T-helper 17 cell (primary cell): ENCODE measurements at places on chromosomes 3 and 15. TPM values are rescaled to one million over a fixed set of nuclear protein-coding genes. Genes with fewer than 3 reads are reported as not detected.

GOLGA8G gene
- not detected for total RNA-seq

SLC2A2 gene
- total RNA-seq, result not detected

COX17 gene
- 28.9 TPM for total RNA-seq

GRCh38 chr3:192933779-192934460, 16.3 kb upstream of the MB21D2 start:
- no peaks in the 10 kb centered on the region for H3K36me3 ChIP-seq
- H3K27ac ChIP-seq, result no peak overlapping the region
- peaks cover 5% of the 10 kb centered on the region for H3K27me3 ChIP-seq
- no peak for DNase-seq
- no peak overlapping the region for H3K4me3 ChIP-seq

- no peak for DNase-seq
- no peaks in the 10 kb centered on the region for H3K27me3 ChIP-seq
- peaks cover 15% of the 10 kb centered on the region for H3K36me3 ChIP-seq
- no peak overlapping the region for H3K4me3 ChIP-seq
Observed at GRCh38 chr15:92158426-92158825, 235.3 kb upstream of the ST8SIA2 start.

DNA sequence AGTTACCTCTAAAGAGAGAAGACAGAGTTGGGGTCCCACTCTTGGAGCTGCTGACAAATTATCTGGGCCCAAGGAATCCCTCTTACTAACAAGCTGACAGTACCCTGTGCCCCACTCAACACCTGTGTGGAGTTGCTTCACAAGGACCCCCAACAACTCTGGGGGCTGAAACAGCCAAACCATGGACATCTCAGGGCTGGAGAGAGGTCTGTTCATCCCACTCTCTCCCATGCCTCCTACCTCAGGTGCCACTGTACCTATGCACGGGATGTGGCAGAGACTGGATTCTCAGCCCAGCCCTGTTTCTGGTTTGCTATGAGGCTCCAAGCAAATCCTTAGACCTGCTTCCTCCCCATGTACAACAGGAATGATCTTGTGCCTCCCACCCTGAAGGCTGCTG, 101.7 kb downstream of the ETFA start:
- no peaks in the 10 kb centered on the region for H3K27me3 ChIP-seq
- peaks cover 5% of the 10 kb centered on the region for H3K36me3 ChIP-seq
- no peak for DNase-seq
- H3K4me1 ChIP-seq, result peaks cover 2% of the 10 kb centered on the region

GRCh38 chr3:95710684-95711083, 1103.7 kb upstream of the EPHA6 start:
- DNase-seq, result no peak
- H3K27me3 ChIP-seq, result no peaks in the 10 kb centered on the region
- H3K27ac ChIP-seq, result no peak overlapping the region
- no peaks in the 10 kb centered on the region for H3K4me1 ChIP-seq
- no peak overlapping the region for H3K4me3 ChIP-seq
- no peaks in the 10 kb centered on the region for H3K36me3 ChIP-seq

SLC12A1 gene
- not detected for total RNA-seq

GRCh38 chr3:148911592-148911991, 46.5 kb downstream of the CPA3 start:
- H3K27me3 ChIP-seq, result peaks cover 44% of the 10 kb centered on the region
- no peaks in the 10 kb centered on the region for H3K4me1 ChIP-seq
- DNase-seq, result no peak
- no peak overlapping the region for H3K4me3 ChIP-seq
- H3K36me3 ChIP-seq, result no peaks in the 10 kb centered on the region

GRCh38 chr3:187370051-187370450, 1.9 kb downstream of the RTP4 start:
- no peak for DNase-seq
- H3K36me3 ChIP-seq, result peaks cover 7% of the 10 kb centered on the region
- H3K4me1 ChIP-seq, result peaks cover 25% of the 10 kb centered on the region
- H3K27ac ChIP-seq, result peak overlapping the region; percentile 97

- H3K27ac ChIP-seq, result no peak overlapping the region
- H3K4me3 ChIP-seq, result no peak overlapping the region
- peaks cover 2% of the 10 kb centered on the region for H3K4me1 ChIP-seq
- DNase-seq, result no peak
- H3K27me3 ChIP-seq, result peaks cover 25% of the 10 kb centered on the region
Observed at GRCh38 chr3:126128504-126129397, 44.8 kb upstream of the SLC41A3 start.

- no peaks in the 10 kb centered on the region for H3K27me3 ChIP-seq
- no peak overlapping the region for H3K4me3 ChIP-seq
- no peak for DNase-seq
- H3K4me1 ChIP-seq, result peaks cover 2% of the 10 kb centered on the region
- H3K36me3 ChIP-seq, result peaks cover 2% of the 10 kb centered on the region
- H3K27ac ChIP-seq, result no peak overlapping the region
Observed at GRCh38 chr3:196477678-196478077, 25.9 kb downstream of the RNF168 start.

DNA sequence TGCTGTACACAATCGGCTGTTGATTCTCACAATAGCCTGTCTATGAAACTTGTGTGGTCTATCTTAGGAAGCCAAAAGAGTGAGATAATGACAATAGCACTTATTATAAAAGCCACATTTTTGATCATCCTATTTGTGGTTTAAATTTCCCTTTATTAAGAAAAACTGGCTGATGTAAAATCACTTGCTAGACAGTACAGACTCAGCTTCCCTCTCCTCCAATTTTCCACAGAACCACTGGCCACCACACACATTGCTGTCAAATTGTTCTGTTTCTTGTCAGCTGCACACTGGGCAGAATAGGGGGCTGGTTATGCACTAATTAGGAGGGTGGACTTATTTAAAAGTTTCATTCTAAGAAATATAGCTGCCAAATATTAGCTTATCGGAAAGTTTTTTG, 425.9 kb downstream of the EPHA3 start:
- no peak overlapping the region for H3K27ac ChIP-seq
- H3K4me1 ChIP-seq, result no peaks in the 10 kb centered on the region
- no peak overlapping the region for H3K4me3 ChIP-seq
- DNase-seq, result no peak

DNA sequence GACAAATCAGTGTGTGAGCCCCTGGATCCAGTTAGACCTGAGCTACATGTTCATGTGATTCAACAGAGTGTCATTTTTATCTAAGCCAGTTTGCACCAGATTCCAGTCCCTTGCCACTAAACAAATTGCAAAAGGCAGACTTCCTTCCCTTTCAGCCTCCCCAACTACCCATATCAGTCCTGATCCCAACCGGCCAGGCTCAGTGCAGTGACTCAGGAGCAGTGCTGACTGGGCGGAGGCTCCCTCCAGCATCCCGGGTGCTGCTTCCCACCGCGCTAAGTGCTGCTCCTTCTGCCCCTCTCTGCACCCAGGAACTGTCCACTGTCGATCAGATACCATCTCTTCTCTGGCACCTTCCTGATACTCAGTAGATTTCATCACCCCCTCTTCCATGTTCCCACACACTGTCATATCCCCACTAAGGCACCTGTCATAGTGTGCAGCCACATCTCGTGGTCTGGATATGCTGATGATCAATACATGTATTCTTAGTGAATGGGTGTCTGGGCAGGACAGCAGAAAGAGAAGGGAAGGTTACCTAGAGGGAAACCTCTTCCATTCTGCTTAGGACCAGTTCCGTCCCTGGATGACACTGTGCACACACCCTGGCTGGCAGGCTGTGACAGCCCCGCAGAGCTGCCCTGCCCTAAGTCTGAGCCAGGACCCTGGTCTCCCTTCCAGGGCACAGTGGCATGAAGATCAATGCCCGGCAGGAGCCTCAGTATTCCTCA, 108.8 kb upstream of the RAD18 start:
- no peak overlapping the region for H3K27ac ChIP-seq
- H3K36me3 ChIP-seq, result peaks cover 3% of the 10 kb centered on the region
- no peak overlapping the region for H3K4me3 ChIP-seq
- H3K27me3 ChIP-seq, result peaks cover 15% of the 10 kb centered on the region
- DNase-seq, result no peak

DNA sequence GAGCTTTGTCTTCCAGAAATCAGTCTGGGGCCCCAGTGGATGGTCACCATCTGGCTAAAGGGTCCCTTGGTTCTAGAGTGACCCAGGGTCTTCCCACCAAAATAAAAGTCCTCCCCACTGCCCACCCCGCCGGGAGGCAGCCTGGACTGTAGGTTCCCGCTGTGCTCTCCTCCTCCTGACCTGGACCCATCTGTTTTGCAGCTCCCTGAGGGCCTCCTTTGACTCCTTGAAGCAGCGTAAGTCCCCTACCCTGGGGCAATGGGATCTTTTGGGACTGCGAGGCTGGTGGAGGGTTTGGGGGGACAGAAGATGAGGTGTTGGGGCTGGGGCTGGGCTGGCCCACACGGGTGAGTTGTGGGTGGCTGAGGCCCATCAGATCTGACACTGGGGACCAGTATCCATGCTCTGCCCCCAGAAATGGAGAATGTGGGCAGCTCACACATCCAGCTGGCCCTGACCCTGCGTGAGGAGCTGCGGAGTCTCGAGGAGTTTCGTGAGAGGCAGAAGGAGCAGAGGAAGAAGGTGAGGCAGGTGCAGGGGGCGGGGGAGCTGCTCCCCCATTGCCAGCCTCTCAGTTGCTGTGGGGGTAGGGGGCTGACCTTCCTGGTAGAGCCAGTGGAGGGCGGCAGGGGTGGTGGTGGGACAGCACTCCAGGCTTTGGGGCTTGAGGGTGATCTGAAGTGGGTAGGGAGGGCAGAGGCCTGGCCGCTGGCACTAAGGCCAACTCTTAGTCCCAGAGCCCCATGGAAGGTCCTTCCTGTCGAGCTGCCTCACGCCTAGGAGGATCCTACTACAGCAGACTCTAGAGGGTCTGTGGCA, 30.4 kb downstream of the PSTPIP1 start:
- peaks cover 2% of the 10 kb centered on the region for H3K36me3 ChIP-seq
- peaks cover 38% of the 10 kb centered on the region for H3K4me1 ChIP-seq
- no peak overlapping the region for H3K4me3 ChIP-seq
- DNase-seq, result no peak
- H3K27me3 ChIP-seq, result no peaks in the 10 kb centered on the region

GRCh38 chr3:196654006-196654734, 14.7 kb downstream of the NRROS start:
- H3K36me3 ChIP-seq, result no peaks in the 10 kb centered on the region
- DNase-seq, result no peak
- peaks cover 26% of the 10 kb centered on the region for H3K4me1 ChIP-seq
- H3K4me3 ChIP-seq, result no peak overlapping the region

- no peak overlapping the region for H3K27ac ChIP-seq
- H3K36me3 ChIP-seq, result peaks cover 2% of the 10 kb centered on the region
- DNase-seq, result no peak
- H3K27me3 ChIP-seq, result no peaks in the 10 kb centered on the region
Observed at GRCh38 chr15:75655931-75656330, 8.2 kb downstream of the SNX33 start.
